ENCODE measurements at places on chromosomes 7 and 10.

GRCh38 chr7:74454021-74454924, 567 bp downstream of the GTF2IRD1 start:
- no peak for DNase-seq

- no peak for DNase-seq
These were observed 121.6 kb downstream of the CACNB2 start for GRCh38 chr10:18261768-18262231.

DNA sequence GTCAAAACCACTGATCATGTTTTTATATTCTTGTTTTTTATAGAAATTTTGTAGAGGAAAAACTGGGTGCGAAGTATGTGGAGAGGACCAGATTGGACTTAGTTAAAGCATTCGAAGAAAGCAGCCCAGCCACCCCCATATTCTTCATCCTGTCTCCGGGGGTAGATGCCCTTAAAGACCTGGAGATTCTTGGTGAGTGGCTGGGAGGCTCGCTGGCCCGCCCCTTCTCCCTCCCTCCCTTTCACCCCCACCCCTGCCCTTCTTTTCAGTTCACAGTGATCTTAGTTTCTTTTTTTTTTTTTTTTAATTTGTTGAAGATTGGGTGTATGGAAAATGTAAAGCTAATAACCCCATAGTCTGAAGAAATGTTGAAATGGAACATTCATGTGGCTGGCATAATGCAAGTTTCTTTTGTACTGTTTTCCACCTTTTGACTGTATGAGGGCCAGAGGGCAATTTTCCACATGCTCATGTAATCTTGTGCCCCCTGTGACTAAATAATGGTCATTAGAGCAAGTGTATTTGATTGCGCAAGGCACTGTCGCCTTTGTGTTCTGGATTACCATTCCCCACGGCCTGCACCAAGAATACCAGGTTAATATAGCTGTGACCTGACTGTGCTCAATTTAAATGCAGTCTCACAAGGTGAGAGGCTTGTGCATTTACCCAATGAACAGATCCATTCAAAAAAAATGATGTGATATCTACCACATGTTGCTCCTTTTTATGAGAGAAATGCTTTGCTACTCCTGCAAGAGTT, 77.7 kb downstream of the CDCA7L start:
- no peak for DNase-seq

DNA sequence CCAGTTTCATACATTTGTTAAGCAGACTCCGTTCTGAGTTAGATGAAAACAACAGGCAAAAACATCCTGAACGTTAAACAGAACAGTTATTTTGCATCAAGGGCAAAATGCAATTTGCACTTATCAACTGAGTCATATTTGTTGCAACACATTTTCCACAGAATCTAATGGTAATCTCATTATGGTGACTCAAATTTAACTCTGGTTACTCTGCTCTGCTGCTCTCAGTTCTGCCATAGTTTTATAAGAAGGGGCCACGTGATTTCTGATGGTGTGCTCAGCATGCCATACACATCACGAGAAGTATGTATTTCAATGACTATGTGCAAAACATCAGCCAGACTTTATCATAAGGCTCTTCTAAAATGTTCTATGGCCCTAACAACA, 148.8 kb downstream of the CHCHD3 start:
- DNase-seq = no peak

DNA sequence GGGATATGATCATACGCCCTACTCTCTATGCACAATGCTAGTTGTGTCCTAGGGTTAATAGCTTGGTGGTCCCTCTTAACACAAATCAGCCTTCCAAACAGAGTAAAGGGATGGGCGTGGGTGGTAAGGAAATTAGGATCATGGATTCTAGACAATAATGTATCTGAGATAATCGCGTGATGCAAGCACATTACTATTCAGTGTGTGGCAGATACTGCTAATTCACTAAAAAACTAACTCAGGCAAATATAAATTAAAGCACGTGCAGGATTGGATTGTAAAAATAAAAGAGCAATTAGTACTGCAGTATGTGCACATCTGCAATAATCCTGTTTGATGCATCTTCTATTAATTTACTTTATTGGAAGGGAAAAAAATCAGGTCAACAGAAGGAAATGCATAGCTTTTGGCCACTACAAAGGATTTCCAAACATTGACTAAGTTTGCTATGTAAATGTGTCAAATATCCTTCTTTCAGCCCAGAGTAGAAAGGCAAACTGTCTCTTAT, 22.0 kb downstream of the TWIST1 start:
- no peak for DNase-seq

- no peak for DNase-seq
These were observed 625 bp downstream of the IPMK start for GRCh38 chr10:58266826-58267712.

GRCh38 chr10:18528292-18528691, 123.1 kb downstream of the NSUN6 start:
- no peak for DNase-seq

DNA sequence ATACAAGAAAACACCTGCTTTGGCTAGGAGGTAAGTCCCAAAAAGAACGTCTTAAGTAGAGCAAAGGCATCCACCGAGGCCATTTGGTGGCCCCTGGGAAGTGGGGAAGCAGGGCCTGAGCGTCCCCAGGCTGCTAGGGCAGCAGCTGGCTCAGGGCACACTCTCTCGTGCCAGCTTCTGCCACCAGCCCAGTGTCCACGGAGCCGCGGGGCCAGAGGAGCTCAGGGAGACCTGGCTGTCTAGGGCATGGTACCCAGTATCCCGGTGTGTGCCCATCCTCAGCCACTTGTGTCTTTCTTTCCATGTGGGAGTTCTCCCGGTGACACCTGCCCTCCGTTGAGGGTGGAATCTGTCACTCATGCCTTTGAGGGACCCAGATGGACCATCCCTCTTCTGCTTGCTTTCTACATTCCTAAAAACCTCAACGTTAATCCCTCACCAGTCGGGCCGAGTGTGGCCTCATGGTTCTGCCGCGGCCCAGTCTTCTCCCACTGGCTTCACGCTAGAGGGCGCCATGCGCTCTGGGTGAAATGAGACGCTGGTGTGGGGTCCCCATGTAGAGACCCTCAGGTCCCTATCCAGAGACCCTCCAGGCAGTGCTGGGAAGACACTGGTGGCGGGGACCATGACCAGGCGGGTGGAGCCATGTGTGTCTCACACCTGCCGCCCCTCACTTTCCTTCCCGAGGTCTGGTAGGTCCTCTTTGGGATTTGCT, 9.5 kb upstream of the AP5Z1 start:
- DNase-seq = no peak

DNA sequence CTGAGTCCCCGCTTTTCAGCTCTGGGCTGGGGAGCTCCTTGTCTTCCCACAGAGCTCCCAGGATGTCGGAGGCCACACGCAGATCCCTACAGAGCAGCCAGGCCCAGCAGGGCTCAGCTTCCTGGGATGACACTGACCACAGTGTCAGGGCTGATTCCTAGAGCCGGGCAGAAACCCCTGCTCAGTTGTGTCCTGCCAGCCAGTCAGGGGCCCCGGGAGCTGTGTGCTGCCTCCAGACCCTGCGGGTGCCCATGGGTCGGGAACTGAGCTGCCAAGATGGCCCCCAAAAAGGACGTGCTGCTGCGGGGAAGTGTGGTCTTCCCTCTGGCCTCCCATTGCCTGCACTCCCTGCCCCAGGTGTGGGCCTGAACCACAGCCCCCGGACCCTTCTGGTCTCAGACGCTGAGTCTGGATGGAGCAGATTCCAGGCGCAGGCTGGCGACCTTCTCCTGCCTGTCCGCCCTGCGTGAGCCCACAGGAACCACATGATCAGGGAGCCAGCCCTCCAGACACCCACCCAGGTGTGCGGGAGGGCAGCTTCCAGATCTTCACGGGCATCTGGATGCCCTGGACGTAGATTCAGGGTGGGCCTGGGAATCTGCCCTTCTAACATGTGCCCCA, 217.4 kb downstream of the MAD1L1 start:
- DNase-seq = no peak

DNA sequence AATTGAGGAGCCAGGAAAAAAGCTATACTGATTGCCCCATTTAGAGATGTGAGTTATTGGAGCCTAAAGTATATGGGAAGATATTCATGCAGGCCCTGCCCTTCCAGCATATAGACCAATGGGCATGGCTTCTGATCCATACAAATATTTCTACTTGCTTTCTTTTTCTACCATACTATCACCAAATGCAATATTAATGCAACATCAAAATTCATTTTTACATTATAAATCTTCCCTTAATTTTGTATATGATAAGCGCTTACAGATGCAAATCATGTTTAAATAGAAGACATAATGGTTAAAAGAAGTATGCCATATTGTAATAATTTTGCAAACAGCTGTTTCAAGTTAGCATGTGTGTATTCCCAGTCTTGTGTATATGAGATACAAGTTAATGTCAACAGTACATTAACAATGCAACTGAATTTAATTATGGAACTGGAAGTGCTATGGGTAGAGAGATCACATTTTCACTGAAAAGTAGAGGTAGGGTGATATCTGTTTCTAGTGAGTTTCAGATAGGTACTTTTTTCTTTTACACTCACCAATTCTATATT, 24.6 kb upstream of the WNT16 start:
- no peak for DNase-seq

GRCh38 chr10:35195361-35196306, 69.0 kb downstream of the CREM start:
- peak; percentile 69 for DNase-seq

GRCh38 chr10:114534571-114534981, 123.5 kb downstream of the ABLIM1 start:
- DNase-seq = no peak

GRCh38 chr7:29622335-29623265, 59.0 kb downstream of the PRR15 start:
- no peak for DNase-seq

- no peak for DNase-seq
These were observed 105.2 kb downstream of the NEURL1 start for GRCh38 chr10:103598654-103599115.

- DNase-seq = no peak
These were observed 25.8 kb upstream of the TSPAN13 start for GRCh38 chr7:16727736-16728135.

- peak; percentile 32 for DNase-seq
These were observed 52.2 kb upstream of the MKI67 start for GRCh38 chr10:128178302-128178958.

DNA sequence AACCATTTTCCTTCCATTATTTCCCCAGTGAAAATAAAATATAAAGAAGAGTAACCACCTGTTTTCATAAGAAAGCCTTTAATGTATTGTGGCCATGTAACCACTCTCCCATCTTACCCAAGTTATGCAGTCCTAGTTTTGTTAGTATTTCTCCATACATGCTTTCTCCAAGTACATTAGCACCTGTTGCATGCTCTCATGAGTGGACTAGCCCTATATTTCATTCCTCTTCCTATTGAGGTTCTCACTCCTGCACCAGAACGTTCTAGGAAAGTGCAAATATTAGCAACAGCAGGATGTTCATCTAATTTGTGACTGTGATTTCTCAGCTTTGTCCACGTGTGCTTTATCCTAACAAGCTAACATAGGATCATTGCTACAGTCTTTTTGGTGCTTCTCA, 155.1 kb upstream of the NPVF start:
- DNase-seq = no peak

DNA sequence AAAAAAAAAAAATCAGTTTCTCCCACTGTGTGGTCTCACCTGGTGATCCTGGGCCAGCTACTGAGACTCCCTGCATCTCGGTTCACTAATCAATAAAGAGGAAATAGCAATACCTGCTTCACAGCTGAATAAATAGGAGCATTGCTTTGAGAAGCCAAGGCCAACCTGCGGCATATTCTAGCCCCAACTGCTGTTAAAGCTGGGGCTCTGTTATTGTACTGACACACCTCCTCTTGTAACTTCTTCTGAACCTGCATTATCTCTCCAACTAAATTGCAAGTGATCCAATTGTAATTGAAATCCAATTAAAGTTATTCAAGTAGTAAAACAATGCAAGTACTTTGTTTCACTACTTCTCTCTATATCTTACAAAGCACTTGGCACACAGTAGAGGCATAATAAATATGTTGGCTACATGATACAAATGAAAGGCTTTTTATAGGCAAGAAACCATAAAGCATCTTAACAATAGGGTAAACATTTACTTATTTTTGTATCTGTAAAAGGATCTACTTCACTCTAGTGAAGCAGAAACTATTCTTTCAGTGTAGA, 38.4 kb downstream of the AMPH start:
- no peak for DNase-seq

GRCh38 chr10:51047857-51048256, 26.4 kb upstream of the PRKG1 start:
- DNase-seq = no peak

GRCh38 chr10:2232479-2232878, 495.2 kb upstream of the ADARB2 start:
- no peak for DNase-seq

GRCh38 chr7:14340393-14341074, 351.1 kb upstream of the ETV1 start:
- DNase-seq = no peak

DNA sequence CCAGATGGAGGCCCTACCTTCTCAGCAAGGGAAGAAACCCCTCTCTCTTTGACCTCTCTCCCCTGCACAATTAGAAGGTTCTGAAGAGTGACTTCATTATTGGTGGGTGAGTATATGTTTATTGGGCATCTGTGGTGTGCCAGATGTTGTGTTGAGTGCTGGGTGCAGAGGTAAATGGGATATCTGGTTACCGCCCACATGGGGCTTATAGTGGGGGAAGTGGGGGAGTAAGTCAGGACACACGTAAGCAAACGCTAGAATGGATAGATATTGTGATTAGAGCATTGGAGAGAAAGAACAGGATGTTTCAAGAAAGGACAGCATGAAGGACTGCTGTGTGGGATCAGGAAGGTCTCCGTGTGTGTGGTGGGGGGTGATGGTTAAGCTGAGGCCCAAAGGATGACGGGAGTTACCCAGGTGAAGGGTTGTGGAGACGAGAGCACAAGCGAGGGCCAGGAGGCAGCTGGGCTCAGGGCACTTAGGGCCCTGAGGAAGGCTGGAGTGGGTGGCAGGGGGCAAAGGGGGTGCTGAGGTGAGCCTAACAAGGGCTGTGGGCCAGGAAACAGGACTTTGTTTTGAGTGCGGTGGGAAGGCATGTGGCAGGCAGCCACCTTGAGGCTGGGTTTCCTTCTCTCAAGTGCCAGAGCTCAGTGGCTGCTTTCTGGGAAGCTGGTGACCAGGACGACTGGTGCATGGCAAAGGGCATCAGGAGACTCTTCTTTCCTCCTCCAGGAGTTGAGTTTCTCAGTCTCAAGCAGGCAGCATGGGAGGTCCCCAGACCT, 299.9 kb downstream of the RPS24 start:
- no peak for DNase-seq

DNA sequence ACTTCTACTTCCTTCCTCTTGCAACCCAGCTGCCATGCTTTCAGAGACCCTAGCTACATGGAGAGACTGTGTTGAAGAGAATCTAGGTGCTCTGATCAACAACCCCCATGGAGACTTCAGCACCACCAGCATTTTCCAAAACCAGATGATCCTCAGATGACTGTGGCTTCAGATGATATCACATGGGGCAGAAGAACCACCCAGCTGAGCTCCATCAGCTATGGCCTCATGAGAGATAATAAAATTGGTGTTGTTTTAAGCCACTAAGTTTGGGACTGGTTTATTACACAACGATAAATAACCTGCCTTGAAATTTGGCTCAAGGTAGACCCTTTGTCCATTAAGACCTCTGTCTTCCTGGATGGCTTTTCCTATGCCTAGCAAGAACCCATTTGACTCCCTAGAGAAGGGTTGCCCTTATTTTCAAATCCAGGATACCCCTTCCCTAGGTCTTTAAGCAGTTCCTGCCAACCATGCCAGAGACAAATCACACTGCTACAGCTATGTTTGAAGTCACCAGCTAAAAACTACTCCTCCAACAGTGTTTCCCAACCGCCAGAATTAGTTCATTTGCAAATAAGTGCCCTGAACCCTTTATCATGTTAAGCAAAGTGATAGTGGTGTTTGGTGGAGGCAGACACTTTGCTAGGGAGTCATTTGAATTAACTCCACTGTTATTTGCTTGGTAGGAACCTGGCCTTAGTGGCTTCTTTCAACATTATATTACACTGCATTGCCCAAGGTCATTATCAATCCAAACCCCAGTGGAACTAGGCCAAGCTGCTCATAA, 136.9 kb upstream of the PALS2 start:
- DNase-seq = no peak
